CD8-positive, alpha-beta memory T cell (primary cell): ENCODE measurements at places on chromosomes 11 and 22.

- DNase-seq, result no peak
Observed at GRCh38 chr11:92264350-92264749, 39.7 kb downstream of the FAT3 start.

- DNase-seq, result no peak
Observed at GRCh38 chr11:57131080-57131790, 50.5 kb upstream of the LRRC55 start.

DNA sequence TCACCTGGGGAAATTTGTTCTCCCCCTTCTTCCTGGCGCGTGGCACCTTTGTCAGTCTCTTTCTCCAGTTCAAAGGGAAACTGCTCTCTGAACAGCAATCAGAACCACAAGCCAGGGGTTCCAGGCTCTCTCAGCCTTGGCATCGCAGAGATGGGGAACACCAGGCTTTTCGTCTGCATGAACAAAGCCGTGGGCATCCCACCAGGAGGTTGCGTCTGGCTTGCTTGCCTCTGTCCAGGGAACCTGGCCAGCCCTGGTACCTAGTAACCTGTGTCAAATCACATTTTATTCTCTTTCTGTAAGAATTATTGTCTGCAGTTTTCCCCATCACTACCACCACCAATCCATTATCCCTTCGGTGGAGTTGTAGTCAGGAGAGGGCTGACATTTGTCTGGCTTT is 107.0 kb downstream of the WNT7B start:
- DNase-seq, result no peak

DNA sequence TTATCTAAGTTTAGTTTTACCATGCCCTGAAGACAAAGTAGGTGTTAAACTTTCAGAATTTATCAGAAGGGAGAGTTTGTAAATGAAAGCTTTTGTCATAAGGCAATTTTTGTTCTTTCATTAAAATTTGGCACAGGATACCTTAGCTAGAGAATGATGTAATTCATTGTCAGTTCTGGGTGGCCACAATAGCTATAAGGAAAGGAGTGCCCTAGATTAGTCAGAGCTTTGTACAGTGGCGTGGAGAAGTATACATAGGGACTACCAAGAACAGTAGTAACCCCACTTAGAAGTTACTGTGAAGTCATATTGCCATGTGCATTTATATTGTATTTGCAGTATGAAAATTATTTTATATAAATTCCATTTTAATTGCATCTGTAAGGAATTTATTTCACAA is 126.3 kb upstream of the CARD18 start:
- no peak for DNase-seq

DNA sequence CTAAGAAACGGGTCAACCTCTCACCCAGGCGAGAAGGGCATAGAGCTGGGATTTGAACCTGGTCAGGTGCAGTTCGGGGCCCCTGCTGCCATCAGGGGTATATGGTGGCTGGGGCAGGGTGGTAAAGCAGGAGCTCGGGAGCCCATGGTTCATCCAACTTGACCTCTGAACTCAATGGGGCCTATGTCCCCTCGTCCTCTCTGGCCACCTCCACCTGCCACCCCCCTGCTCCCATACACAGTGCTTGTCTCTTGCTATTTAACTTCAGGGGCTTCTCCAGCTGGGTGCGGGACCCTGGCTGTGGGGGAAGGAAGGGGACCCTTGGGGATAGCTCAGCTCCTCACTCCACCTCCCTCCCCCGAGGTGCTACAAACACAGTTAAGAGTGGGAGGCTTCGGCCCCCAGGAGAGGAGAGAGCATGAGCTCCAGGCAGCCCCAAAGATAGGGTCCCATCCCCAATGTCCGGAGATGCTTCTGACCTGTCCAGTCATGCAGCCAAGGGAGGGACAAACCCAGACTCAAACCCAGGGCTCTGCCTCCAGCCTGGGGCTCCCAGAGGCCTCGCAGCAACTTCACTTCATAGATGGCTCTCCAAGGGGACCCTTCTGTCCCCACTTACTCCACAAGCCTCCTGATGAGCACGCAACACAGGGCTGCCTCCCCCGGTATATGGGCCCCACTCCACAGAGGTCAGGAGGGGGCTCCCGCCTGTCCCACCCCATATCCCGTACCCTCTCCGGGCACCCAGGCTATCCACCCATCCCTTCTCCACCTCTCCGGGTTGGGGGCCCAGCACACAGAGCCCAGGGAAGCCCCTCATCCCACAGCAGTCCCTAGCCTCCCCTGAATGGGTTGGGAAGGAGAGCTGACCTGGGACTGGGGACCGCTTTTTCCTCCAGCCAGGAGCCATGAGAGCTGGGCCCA is 712 bp downstream of the IL2RB start:
- no peak for DNase-seq

GRCh38 chr22:43470253-43470652 is 58.4 kb downstream of the MPPED1 start:
- DNase-seq, result no peak

GRCh38 chr22:48894804-48895250 is 932.8 kb downstream of the BRD1 start:
- no peak for DNase-seq

- DNase-seq, result no peak
Observed at GRCh38 chr11:134572741-134573675, 161.0 kb upstream of the B3GAT1 start.

DNA sequence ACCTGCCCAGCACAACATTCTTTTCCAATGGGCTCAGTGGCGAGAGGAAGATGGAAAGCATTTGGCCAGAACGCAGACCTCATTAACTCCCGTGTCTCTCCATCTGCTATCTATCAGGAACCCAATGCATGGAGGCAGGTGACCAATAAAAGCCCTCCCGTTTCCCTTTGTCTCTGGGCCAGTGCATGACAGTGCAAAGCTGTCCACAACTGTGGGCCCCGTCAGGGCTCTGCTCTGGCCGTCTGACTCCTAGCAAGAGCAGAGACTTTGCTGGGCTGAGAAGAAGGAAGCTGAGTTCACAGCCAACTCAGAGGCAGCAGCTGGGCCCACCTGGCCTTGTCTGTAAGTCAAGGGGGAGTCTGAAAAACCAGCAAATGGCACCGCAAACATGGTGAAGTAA is 177.8 kb downstream of the TENM4 start:
- DNase-seq, result no peak

GRCh38 chr11:22703591-22703990 is 37.2 kb downstream of the GAS2 start:
- no peak for DNase-seq

DNA sequence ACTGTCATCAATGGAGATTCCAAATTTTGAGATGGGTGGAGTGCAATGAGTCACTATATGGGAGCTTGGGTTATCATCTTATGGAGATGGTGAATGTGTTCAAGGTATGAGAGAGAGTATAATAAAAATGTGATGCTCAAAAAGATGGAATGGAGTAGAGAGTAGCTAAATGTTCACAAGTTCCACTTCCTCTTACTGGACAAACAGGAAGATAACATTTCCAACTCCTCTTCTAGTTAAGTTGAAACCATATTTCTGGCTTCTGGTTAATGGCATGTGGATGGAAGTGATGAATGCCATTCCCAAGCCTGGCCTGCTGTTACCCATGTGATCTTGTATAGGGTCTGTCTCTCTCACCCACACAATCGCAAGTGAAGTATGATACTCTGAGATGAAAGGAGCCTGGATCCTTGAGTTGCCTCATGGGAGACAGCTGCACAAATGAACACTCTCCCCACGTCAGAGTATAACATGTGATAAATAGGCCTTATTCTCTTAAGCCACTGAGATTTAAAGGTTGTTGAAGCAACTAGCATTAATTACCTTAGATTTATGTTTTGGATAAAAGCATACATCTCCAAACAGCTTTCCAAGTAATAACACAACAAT is 111.0 kb downstream of the RAB38 start:
- DNase-seq, result no peak

DNA sequence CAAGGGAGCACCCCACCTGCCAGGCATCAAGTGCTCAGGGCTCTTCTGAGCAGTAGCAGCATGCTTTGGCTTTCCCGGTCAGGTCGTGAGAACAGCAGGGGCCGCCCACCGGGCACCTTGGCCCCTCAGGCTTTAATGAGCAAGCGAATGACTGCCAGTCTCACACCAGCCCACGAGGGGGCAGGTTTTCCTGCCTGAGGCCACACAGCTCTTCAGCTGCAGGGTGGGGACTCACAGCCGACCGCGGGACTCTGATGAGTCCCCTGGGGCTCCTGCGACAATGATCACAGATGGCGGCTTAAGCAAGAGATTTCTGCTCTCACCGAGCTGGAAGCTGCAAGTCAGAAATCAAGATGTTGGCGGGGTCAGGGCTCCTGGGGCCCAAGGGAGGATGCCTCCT is 14.3 kb upstream of the FGF19 start:
- no peak for DNase-seq

GRCh38 chr11:119782006-119782738 is 53.2 kb upstream of the NECTIN1 start:
- DNase-seq, result no peak

- DNase-seq, result no peak
Observed at GRCh38 chr22:40898850-40899357, 37.0 kb upstream of the DNAJB7 start.

GRCh38 chr22:49992921-49993648 is 19.5 kb downstream of the IL17REL start:
- peak; percentile 50 for DNase-seq

DNA sequence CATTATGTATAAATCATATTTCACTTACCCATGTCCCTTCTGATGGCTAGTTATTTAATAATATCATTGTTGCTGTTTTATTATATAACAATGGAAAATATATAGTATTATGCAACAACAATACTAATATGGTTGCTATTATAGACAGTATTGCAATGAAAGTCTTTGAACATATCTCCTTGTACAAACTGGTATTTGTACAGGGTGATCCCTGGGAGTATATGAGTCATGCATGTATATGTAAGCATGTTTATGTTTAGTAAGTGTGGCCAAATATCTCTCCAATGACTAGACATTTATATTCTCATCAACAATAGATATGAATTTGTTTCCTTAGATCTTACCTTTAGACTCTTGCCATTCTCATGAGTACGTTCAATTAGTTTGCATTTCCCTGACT is 55.9 kb downstream of the KCNC1 start:
- DNase-seq, result no peak

DNA sequence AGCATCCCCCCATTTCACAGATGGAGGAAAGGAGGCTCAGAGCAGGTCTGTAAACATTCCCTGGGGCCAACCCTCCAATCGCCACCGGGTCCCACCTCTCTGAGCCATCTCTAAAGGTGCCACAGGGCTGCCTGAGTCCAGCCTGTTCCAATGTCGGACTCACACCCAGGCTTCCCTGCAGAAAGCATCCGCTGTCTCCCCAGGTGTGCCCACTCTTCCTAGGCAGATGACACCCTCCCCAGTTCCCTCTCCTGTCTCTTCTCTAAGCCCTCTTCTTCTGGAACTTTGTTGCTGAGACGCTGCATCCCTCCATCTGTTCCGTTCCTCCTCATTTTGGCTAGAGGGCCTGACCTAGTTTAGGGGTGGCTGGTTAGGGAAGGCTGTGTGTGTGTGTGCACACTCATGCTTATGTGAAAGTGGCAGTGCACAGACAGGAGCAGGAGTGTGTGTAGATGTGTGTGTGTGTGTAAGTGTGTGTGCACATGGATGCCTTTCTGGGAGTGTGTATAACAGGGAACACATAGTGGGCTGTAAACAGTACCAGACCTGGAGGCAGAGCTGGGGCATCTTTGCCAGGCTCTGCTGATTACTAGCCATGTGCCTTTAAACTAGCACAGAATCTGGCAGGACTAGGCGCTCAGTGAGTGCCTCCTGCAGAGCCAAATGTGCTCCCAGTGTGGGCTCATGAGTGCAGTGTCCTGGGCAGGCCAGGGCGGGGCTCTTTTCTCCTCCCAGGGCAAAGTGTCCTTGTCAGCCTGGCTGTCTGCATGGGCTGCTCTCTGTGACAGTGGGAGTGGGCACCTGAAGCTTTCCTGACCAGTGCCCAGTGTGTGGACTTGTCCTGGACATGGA is 77.3 kb upstream of the NECTIN1 start:
- no peak for DNase-seq

- DNase-seq, result no peak
Observed at GRCh38 chr11:38323961-38324761, 1726.1 kb upstream of the RAG2 start.

DNA sequence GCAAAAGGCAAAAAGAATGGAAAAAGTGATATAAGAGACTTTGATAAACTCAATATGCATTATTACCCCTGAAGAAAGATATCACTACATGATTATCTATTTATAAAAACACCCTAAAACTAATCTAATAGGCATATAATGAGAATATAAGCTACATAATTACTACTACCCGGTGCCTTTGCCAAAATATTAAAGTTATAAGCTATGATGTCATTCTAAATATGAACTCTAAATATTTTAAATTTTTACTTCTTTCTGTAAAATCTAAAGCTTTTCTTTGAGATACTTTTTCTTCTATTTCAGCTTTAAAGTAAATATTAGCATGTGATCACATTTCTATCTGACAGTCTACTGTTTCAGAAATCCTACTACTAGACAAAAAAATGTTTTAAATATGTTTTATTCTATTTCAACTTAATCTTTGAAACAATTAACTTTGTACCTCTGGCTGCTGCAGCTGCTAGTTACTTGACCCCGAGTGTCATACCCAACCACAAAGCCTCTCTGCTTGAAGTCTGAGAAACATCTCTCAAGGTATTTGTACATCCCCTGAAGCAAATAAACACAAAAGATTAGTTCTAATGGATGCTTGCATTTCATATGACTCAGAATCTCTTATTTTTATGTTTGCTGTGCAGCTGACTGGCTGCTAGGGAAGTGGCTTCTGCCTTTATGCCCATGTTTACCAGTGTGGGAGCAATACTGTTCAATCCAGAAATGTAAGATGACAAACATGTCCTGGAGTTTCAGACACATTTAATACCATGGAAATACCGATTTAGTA is 26.8 kb downstream of the PGM2L1 start:
- no peak for DNase-seq

DNA sequence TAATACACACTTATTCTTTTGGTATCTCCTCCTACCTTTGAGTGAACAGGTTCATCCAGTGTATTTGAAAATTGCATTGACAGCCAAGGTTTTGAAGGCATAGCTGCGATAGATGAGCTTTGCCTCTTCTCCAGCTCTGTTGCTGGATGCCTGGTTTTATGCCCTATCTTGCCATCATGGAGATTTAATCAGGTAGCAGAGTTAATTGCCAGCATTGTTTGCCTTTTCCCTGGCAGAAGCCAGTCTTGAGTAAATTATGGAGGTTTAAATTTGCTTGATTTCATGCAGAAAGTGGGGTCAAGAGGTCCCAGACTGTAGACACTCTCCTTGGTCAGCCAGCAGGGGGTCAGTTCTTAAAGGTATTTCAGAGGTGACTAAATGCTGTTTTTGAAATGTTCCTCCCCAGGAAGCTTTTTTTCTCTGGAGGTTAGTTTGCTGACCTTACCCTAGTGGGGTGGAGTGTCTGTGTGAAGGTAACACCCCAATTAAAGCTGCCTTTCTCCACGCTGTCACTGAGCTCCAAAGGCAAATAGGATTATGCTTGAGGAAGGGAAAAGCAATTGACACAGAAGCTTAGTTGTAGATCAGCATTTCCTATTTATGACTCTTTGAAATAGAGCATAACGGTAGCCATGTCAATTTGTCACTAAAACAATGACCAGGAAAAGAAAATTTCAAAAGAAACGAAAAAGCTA is 96.0 kb downstream of the EXT2 start:
- DNase-seq, result no peak

GRCh38 chr11:78801161-78801884 is 226.7 kb upstream of the NARS2 start:
- DNase-seq, result no peak

- no peak for DNase-seq
Observed at GRCh38 chr22:49278340-49278739, 549.3 kb downstream of the BRD1 start.
